ENCODE measurements at places on chromosomes 13 and 19. TPM values are rescaled to one million over a fixed set of nuclear protein-coding genes. Genes with fewer than 3 reads are reported as not detected.

RDH8 gene
- total RNA-seq, result not detected

CERS1 gene
- 8.4 TPM for total RNA-seq

KIR2DL3 gene
- not detected for total RNA-seq

KIR3DL2 gene
- not detected for total RNA-seq

GRIK5 gene
- not detected for total RNA-seq

ZNF66 gene
- 2.1 TPM for total RNA-seq

ADAMTSL5 gene
- not detected for total RNA-seq

ZNF415 gene
- total RNA-seq, result not detected

CEACAM8 gene
- not detected for total RNA-seq

FCGBP gene
- 1.4 TPM for total RNA-seq

All from MG63 (cell line).